GM23248 (cell line): ENCODE measurements at places on chromosomes 2 and 18. TPM values are rescaled to one million over a fixed set of nuclear protein-coding genes. Genes with fewer than 3 reads are reported as not detected.

Gene AMER3
- total RNA-seq = not detected in 2 replicates

Gene KATNAL2
- total RNA-seq = 3.9 and 9.6 TPM in 2 replicates

DNA sequence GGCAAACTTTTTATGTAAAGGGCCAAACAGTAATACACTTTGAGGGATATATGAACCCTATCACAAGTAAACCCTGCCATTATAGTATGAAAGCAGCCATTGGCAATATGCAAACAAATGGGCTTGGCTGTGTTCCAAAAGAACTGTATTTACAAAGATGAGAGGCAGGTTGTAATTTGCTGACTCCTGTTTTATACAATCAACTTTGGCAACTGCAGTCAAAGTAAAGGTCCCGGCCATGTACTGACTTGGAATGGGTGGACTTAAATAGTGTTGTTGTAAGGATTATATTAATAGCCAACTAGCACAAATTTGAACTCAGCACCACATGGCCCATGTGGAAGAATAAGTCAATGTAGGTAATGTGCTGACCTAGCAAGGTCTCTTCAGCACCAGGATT is 223.4 kb downstream of the WDPCP start:
- H3K27ac ChIP-seq = no peak overlapping the region
- H3K36me3 ChIP-seq = no peaks in the 10 kb centered on the region
- H3K4me3 ChIP-seq = no peak overlapping the region
- DNase-seq = no peak
- no peaks in the 10 kb centered on the region for H3K4me1 ChIP-seq
- H3K27me3 ChIP-seq = no peaks in the 10 kb centered on the region

Gene PLB1
- 0.11 and 0.38 TPM in 2 replicates for total RNA-seq

Gene PAX8
- 2.1 and 5.8 TPM in 2 replicates for total RNA-seq

DNA sequence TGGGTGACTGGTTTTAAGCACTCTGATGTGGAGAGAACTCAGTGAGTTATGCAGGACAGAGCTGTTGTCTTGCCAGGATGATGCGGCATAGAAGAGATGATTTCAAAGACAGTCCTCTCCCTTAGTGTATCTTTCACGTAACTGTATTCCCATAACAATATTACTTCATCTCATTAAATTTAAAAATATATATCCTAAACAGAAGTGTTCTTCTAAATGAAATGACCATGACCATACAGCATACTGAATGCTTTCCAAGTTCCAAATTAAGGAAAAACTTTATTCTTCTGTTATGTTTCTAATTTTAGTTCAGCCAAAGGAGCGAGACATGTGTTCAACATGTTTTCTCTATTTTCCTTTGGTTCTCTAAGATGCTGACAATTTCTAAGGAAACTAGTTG is 600.1 kb upstream of the FSHR start:
- no peak overlapping the region for H3K27ac ChIP-seq
- H3K4me1 ChIP-seq = no peaks in the 10 kb centered on the region
- no peaks in the 10 kb centered on the region for H3K27me3 ChIP-seq
- H3K36me3 ChIP-seq = no peaks in the 10 kb centered on the region
- no peak overlapping the region for H3K4me3 ChIP-seq
- DNase-seq = no peak
